D341Med (cell line): ENCODE measurements at places on chromosomes 5 and 9.
A peak's percentile ranks its signal among the peaks of the same experiment; 100 is the strongest.

- DNase-seq, result no peak
Measured at GRCh38 chr9:136229096-136230065, 16.2 kb downstream of the QSOX2 start.

GRCh38 chr9:34689116-34689470 lies 2.0 kb downstream of the CCL19 start:
- DNase-seq, result no peak

- peak; percentile 89 for DNase-seq
Measured at GRCh38 chr9:132800038-132800648, 77.9 kb downstream of the AK8 start.

DNA sequence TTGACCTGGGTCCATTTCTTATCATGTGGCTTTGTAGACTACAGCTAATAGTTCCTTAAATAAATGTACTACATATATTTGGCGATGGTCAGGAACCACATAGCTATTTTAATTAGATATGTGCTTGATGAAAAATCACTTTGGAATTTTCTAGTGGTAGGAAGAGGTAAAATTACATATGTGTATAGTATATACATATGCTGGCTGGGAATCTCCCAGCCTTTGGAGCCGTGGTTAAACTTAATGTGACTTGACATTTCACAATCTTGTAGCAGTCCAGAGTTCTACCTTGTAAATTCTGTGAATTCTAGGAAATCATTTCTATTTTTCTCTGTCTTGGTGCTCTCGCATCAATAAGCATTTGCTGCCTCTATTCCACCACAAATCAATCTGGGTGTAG lies 565.0 kb downstream of the DMRTA1 start:
- DNase-seq, result no peak

DNA sequence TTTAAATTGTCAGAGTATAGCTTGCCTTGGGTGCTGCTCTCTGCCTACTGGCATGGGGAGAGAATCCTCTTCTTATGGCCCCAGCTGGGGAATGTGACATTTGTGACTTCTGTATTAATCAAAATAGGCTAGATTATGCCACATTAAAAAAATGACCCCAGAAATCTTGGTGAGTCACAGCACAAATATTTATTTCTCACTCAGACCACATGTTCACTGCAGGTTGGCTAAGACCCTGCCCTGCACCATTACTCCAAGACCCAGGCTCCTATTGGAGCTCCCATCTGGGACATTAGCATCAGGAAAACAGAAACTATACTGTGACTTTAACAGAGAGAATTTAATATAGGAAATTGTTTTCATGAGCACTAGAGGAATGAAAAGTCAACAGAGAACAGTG lies 16.6 kb upstream of the WHRN start:
- DNase-seq, result no peak

DNA sequence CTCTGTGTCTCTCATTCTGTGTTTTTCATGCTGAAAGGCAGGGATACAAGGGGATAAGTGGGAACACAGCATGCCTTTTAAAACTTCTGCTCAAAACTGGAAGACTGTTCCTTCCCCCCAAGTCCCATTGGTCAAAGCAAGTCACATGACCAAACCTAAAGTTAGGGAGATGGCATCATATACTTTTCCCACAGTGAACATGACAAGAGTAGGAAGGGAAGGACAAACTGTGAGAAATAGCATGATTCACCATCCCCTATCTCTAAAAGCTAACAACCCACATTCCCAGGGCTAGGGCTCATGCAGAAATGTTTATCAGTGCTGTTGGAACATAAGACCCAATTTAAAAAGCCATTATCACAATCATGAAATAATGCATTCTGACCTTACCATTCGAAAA lies 24.2 kb upstream of the SHISAL2B start:
- no peak for DNase-seq

DNA sequence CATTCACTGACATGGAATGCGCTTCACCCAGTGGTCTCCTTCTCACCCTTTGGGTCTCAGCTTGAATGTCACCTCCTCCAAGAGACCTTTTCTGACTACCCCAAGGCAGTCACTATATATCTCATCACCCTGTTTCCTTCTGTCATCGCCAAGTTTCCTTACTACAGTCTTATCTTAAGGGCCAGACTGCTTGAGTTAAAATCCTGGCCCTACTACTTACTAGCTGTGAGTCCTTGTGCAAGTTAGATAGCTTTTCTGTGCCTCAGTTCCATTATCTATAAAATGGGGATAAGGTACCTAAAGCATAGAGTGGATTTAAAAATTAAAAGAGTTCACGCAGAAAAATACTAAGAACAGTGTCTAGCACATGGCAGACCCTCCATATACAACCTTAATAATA lies 132.4 kb downstream of the GABBR2 start:
- DNase-seq, result no peak

DNA sequence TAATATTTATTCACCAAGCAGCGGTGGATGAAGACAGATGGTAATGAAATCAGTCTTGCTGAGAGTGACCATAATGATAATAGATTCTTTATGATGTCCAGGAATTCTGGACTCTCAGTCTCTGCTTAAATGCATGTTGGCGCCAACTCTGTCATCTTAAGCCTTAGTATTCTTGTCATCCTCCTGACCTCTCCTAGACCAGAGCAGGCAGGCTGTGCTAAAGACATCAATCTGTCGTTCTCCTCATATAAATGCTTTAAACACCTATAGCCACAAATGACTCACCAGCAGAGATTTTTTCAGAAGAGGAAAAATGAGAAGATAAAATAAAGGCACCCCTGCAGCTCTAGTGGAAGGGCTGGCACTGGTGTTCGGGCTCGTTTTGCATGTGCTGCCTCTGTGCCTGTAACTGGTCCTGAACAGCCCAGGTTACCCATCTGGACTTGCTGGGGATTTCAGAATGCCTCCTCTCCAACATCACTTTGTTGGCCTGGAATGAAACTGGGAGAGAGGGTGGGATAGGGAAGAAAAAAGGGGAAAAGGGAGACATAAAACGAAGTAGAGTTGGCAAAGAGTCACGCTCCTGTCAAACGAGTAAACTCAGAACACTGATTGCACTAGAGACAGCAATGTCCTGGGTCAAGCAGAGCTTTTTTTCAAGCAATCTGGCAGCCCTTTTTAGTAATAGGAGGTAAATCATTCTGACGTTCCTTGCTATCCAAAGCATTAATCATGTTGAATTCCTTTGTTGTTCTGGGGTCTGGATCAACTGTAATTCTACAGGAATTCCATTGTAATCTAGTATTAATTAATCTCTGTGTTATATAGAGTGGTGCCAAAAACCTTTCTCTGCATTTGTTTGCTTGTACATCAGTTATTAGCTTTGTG lies 195.5 kb upstream of the CLINT1 start:
- DNase-seq, result no peak
